ENCODE measurements at places on chromosomes 4 and X.

GRCh38 chr4:75736862-75737261, 12.5 kb downstream of the USO1 start:
- DNase-seq, result no peak

- no peak for DNase-seq
Measured at GRCh38 chr4:180993244-180993836, 1249.9 kb upstream of the TENM3 start.

DNA sequence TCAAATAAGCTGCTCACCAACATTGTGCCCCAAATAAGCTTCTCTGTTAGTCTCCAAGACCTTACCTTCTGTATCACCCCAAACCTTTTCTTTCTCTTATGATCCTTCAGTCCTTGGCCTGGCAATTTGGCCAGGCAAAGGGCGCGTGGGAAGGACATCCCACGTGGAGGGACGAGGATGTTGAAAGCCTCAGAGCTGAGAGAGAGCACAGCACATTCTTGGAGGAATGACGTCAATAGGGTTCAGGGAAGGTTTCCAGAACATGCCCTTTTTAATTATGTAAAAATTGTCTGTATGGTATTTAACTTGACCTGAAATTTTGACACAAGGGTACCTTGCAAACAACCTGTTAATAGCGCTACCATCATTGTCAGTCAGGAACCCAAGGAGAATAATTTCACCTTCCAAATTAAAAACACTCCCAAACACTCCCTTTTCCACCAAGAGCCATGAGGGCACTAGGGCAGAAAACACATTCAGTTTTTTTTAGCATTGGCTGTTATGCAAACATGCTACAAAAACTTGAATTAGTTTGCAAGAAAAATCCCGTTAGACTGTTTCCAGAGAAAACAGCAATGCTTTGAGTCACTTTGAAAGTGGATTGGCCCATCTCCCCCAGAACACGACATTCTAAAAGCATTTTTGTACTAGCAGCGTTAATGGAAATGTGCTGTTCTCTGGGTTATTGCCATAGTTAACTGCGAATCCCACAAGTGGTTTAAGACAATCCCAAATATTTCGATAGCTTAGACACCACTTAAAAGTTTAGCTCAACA, 183.2 kb upstream of the PUDP start:
- no peak for DNase-seq

GRCh38 chrX:54695816-54696487, 102.1 kb downstream of the ITIH6 start:
- DNase-seq, result no peak

DNA sequence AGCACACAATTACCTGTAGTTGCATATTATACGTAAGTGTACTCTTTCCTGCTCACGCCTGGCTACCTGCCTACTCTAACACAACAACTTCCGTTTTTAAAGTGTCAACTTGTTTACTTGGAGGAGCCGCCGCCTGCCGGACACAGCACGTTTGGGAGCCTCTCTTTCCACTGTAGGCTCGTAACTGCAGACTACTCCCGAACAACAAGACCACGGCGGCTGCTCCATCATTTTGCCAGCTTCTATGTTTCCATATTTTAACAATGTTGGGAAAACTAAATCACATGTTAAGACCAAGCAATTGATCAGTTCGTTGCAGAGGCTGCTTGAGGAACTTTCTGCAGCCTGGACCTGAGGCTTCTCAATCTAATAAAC, 841 bp downstream of the MTNR1A start:
- DNase-seq, result no peak

- DNase-seq, result no peak
Measured at GRCh38 chr4:165111906-165112367, 723 bp downstream of the TMEM192 start.

- DNase-seq, result no peak
Measured at GRCh38 chrX:44698357-44698756, 145.5 kb upstream of the DUSP21 start.

- DNase-seq, result no peak
Measured at GRCh38 chrX:8724300-8724699, 7.6 kb downstream of the ANOS1 start.

DNA sequence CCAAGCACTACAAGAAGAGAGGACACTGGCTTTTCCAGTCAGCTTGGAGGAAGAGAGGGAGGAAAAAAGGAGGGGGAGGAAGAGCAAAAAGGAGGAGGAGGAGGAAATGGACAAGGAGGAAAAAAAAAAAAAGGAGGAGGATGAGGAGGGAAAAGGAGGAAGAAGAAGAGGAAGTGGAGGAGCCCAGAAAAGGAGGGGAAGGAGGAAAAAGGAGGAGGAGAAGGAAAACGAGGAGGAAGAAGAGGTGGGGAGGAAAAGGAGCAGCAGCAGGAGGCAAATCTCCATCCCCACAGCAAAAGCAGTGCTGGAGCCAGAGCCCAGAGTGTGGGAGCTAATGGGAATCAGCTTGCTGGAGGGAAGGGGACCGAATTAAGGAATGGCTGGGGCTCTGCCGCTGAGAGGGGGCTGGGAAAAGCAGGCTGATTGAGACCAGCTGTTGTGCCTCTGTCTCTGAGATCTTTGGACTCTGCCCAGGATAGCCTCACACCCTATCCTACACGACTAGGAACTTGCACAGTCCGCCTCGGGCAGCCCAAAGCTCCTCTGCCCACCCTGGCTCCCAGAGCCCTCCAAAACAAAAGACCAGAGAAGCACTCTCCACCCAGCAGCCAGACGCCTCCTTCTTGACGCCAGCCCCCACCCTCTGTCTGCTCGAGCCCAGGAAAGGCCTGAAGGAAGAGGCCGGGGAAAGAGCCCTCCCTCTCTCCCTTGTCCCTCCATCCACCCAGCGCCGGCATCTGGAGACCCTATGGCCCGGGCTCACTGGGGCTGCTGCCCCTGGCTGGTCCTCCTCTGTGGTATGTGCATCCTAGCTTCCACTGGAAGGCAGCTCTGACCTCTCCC, at the start of gene XPNPEP2:
XPNPEP2 (plus strand) TSS at position 514 of the 843 bp plus-strand sequence; CDS start at position 749, 235 bp downstream.
- no peak for DNase-seq

GRCh38 chr4:37758226-37758625, 68.3 kb upstream of the PGM2 start:
- no peak for DNase-seq

GRCh38 chr4:62191451-62192240, 991.5 kb downstream of the ADGRL3 start:
- DNase-seq, result no peak

GRCh38 chr4:110543577-110543976, 67.6 kb downstream of the ENPEP start:
- no peak for DNase-seq

- no peak for DNase-seq
Measured at GRCh38 chrX:4800756-4801155, 1087.3 kb upstream of the PRKX start.

DNA sequence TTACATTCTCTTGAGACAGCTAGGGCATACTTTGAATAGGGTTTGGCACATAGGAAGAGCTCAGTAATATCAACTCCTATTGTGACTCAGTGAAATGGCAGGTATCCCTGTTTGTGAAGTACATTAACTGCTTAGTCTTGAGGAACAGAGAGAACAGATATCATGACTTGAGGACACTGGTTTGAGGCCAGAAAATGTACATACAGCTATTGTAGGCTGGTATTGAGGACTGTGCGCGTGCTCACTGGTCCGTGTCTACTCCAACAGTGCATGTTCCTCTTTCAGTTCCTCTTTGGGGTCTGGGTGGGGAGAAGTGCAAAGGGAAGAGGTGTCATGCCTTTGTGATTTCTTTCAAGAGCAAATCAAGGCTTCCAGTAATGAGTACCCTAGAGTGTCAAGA, 34.6 kb upstream of the TBC1D9 start:
- no peak for DNase-seq

DNA sequence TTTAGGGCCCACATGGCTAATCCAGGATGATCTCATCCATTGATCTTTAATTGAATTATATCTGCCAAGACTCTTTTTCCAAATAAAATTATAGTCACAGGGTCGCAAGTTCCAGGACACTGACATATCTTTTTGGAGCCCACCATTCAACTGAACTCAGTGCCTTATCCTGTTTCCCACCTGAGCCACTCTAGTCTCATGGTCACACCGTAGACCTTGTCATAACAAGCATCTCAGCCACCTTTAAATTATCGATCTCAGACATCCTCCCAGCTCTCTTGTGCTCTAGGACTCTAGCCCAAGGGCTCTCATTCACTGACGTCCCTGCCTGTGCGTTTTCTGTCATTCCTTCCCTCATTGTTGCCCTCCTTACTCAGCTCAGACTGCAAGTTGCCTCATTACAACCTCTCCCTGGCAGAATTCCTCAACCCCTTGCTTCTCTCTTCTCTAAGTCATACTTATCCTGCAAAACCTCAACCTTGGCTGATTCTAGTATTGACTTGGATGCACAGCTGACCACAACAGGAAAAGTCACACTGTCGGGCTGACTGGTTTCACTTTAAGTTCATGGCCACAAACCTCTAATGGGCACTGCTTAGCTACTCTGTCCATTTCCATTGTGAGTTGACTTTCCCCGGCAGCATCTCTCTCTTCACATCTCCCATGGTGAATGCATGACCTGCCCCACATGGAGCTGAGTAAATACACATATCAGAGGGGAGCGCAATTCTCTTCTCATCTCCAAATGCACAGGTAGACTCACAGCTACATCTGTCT, 91.0 kb upstream of the TRIM2 start:
- DNase-seq, result no peak

DNA sequence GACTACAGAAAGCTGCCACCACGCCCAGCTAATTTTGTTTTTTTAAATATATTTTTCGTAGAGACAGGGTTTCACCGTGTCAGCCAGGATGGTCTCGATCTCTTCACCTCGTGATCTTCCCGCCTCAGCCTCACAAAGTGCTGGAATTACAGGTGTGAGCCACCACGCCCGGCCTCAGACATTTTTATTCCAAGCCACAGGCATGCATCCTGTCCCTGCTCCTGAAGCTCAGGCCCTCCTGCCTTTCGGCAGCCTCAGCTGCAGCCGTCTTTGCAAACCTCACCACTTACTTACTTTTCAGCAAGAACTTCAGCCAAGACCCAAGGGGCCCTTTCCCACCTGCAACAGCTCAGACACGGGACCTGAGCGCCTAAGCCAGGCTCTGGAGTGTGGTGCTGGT, 26.0 kb downstream of the FAM53A start:
- DNase-seq, result no peak

DNA sequence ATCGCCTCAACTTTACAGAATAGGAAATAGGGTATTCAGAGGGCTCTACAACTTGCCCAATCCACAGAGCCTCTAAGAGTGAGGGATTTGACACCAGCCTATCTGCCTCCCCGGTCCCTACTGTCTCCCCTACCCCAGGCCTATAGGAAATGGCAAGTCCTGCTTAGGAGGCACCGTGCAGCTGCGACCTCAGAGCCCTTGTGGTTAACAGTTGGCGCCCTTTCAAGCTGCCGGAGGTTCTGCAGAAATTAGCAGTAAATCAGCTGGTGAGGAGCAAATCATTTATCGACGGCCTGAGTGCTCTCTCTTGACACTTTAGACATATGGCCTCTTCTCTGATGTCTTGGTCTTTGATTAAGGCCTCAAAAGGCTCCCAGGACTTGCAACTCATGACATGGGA, 96.9 kb downstream of the CLNK start:
- no peak for DNase-seq

DNA sequence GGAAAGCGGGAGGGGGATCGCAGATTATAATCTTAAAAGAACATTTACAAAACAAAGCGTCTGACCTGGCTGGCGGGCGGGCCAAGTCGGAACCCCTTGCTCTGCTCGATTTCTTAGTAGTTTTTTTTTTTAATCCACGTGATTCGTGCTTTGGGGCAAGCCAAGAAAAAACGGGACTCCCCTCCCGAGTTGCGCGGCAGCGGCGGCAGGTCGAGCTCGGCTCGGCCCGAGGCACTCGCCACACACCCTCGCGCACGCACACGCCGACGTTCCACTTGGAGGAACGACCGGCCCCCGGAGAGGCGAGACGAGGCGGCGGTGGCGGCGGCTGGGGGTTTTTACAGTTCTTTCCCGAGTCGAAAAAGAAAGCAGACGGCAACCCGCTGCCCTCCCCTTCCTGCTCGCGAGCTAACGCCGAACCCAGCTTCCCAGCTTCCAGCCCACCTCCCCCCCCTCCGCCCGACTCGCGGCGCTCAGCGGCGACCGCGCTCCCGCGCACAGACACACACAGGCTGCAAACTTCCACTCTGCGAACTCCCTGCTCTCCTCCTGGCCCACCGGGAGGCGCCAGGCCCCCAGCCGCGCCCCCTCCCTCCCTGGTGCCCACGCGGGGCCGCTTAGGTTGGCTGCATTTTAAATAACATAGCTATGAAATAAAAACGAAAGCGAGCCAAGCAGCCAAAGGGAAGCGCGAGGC, 1.2 kb downstream of the BCOR start:
- DNase-seq, result no peak

DNA sequence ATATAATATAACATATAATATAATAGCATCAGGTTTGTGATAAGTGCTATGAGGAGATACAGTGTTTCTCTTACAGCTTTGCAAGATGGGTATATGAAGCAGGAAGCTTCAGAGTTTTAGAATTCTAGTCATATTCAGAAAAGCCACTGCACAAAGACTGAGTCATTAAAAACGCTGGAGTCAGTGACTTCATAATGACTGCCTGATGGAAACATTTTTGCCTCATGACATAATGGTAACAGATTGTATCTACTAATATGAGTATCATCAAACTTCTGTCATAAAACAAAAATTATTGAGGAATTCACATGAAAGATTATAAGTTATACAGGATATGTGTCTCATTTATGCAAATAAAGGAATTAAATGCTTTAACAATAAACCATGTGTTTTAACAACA, 46.8 kb downstream of the EPHA5 start:
- DNase-seq, result no peak

GRCh38 chr4:94285666-94286065, 57.0 kb downstream of the HPGDS start:
- no peak for DNase-seq

GRCh38 chr4:4481399-4481994, 60.4 kb downstream of the STX18 start:
- DNase-seq, result no peak

GRCh38 chr4:54102531-54103106, 2.7 kb downstream of the GSX2 start:
- no peak for DNase-seq

- no peak for DNase-seq
Measured at GRCh38 chrX:15310117-15310516, 5.3 kb downstream of the ASB11 start.

- no peak for DNase-seq
Measured at GRCh38 chrX:50343917-50344316, 126.7 kb downstream of the DGKK start.

GRCh38 chr4:164977243-164978164, at the start of gene TRIM61:
TSS of gene TRIM61 (minus strand) at chr4:164977657. CDS start at chr4:164970002, 7,655 bp downstream.
- DNase-seq, result no peak

DNA sequence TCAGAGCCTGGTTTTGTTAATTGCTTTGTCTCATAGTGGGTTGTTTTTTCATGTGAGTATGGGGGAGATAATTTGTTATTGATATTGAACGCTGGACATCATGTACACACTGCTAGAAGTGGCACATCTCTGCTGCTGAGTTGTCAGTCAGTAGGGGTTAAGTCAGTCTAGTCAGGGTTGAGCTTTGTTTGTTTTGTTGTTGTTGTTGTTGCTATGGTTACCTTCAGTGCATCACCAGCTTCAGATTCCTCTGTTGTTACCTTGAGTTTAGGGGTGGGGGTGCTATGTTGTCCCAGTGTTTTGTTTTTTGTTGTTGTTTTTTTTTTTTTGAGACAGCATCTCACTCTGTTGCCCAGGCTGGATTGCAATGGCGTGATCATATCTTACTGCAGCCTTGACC, 9.9 kb downstream of the YIPF6 start:
- DNase-seq, result no peak

GRCh38 chr4:124883632-124884031, 171.1 kb upstream of the ANKRD50 start:
- DNase-seq, result no peak

- no peak for DNase-seq
Measured at GRCh38 chrX:152989292-152989658, 4.6 kb downstream of the PNMA5 start.
